Activated naive CD4-positive, alpha-beta T cell treated with anti-CD3 and anti-CD28 coated beads for 36 hours (primary cell): ENCODE measurements at places on chromosomes 2 and 18. TPM values are rescaled to one million over a fixed set of nuclear protein-coding genes. Genes with fewer than 3 reads are reported as not detected.

Gene FECH
- 18.8 TPM for total RNA-seq

- no peak for DNase-seq
Measured at GRCh38 chr2:162928356-162928755, 89.8 kb upstream of the KCNH7 start.

Gene SLC5A7
- not detected for total RNA-seq

DNA sequence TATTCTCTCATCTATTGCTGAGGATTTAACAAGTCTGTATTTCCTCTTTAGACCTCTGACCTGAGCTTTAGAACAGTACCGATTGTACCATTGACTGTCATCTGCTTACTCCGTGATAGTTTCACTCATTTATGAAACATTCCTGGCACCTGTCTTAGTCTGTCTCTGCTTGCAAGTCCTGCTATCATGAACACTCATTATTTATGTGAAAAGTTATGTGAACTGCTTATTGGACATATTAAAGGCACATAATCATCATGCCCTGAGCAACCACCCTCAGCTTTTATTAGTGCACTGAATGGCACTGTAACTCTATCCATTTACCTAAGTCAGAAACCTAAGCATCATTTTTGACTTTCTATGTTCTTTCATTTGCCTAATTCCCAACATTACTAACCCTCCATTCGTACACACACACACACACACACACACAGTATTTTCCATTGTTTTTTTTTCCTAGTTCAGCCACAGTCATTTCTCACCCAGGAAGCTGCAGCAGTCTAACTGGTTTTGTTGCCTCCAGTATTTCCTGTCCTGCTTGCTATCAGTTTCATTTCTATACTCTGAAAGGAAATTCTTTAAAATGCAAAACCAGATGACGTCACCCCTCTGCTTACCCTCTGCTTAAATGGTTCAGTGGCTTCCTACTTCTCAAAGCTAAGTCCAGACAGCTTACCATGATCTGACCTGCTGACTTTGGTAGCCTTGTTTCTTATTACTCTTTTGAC lies 146.1 kb downstream of the HAUS1 start:
- DNase-seq = peak; percentile 66

DNA sequence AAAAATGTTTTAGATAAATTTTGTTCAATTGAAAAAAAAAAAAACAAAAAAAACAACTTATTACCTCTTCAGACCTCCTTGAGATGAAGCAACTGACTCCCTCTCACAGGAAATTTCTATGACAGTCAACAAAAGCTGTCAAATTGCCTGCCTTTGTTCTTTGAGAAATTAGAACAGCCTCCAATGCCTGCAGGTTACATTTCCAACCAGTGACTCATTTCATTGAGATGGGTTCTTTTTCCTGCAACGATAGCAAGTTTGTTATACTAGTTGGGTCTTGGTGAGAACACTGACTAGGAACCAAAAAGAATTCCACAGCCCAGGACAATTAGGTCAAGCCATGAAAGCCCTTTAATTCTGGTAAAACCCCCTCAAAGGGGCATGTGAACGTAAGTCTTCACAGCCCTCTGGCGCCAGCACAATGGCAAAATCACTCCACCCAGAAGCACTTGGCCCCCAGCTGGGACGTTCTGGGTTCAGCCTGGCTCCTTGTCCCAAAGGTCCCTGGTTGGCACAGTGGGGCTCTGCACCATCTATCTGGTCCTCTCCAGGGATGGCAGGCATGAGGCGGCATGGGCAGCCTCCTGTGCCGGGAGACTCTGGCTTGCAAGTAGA lies 87.0 kb downstream of the SPP2 start:
- DNase-seq = no peak

DNA sequence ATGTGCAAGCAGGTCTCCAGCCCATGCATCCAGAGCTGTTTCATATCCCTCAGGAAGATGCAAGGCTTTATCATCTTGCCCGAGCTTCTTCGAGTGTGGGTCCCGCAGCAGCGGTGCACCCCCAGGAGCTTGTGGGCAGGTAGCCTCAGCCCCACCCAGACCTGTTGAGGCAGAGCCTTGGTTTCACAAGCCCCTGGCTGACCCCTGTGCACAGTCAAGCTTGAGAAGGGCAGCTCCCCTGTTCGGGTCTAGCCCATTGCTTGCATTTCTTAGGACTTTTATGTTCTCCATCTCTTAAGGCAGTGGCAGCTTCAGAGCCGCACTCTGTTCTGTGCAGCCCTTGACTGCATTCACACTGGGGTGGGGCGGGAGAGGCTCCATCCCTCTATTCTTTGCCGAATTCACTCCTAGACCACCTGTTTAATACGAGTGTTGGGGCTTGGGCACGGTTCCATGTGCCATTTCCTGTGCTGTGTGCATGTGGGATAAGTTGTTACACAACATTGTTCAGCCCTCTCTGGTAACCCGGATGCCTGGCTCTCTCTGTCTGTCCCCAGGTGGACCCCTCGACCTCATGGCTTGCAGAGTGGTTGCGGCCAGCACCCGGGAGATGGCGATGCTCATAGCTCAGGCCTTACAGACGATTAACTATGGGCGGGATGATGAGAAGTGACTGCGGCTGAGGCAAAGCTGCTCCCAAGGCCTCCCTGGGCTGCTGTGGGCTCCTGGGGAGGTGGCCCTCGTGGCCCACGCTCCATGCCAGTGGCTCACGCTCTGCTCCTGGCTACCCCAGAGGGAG lies 48.7 kb downstream of the IMPA2 start:
- no peak for DNase-seq

DNA sequence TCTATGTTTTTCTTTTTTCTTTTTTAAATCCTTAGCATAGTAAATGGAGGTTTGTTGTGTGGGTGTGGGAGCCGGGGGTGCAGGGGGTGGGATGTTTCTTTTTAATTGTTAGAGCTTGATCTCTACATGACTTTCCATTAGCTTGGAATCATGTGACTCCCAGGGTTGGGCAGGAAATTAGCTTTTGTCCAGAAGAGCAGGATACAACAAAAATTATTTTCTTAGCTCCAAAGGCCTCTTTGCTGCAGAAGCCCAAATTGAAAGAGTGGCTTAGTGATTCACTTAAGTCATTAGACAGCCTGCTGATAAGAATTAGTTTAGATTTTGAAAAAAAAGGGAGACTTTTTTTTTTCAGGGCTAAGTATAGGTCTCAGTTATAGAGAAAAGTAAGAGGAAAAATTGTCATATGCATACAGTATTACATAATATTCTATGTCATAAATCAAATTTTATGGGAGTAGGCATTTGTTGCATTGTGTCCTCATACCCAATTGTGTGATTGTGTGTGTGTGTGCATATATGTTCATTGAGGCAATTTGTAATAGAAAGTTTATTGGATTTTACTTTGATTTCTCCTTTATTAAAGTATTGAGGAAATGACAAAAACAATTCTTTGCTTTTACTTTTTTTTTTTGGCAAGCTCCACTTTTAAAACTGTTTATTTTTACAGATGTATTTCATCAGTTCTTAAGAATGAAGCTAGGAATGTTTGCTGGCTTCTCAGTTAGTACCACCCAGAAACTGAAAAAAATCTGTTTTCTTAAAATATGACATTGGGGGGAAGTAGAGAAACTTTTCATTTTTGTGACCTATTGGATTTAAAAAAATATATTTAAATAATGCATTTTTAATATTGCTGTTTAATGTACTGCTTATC lies 47.4 kb downstream of the TSPYL6 start:
- DNase-seq = no peak

DNA sequence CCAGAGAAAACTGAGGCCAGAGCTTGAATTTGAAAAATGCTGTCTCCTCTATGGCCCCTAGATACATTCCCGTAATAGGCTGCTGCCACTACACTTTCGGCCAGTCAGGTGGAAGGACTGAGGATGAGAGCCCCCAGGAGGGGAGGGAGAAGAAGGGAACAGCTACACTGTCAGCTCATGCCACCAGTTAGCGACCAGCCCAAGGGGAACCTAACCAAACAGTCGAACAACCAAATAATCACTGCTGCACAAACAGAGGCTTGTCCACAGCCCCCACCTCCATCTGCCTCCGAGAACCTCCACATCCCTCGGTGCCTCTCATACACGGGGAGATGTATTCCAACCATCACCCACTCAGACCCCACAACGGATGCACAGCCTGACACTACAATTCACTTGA lies 7.3 kb downstream of the ZNF516 start:
- no peak for DNase-seq

- DNase-seq = no peak
Measured at GRCh38 chr2:96549967-96550786, 13.6 kb downstream of the ARID5A start.

Gene TUBB8B
- not detected for total RNA-seq

- no peak for DNase-seq
Measured at GRCh38 chr2:112688086-112688880, 32.5 kb upstream of the NT5DC4 start.
